ENCODE measurements at places on chromosomes 13 and 19.
A peak's percentile ranks its signal among the peaks of the same experiment; 100 is the strongest.

- DNase-seq, result no peak
Measured at GRCh38 chr13:29472332-29472961, 123.0 kb downstream of the SLC7A1 start.

DNA sequence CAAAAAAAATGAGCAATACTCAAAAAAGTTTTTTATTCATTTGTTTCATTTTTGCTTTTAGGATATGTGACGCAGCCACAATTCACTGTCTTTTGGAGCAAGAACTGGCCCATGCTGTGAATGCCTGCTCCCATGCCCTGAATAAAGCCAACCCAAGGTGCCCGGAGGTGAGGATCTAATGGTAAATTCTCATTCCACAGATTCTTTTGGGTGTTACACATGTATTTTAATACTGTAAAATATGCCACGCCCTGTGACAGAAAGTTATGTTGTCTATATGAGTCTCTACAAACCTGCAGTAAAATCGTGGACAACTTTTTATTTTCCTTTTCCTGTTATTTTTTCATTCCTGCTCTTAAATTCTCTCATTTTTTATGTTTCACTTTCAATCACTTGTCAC, 57.5 kb upstream of the AKAP11 start:
- no peak for DNase-seq

- DNase-seq, result peak; percentile 81
Measured at GRCh38 chr13:33953203-33953602, 135.3 kb downstream of the RFC3 start.

DNA sequence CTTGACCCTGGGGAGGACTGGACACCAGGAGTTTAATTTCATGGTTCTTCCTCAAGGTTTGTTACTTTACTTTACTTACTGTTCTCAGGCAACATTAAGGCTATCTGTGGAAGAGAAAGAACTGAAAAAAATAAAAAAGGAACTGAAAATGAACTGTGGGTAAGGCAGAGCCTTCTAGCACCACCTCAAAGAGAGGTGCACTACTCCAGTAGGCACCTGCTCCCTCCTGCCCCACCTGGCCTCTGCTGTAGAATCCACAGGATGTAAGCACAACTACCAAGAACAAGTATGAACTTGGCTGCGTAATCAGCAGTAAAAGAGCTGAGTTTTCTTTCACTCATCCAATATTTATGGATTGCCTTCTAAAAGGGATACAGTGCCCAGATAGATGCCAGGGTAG, 12.2 kb downstream of the ZNF112 start:
- DNase-seq, result no peak

DNA sequence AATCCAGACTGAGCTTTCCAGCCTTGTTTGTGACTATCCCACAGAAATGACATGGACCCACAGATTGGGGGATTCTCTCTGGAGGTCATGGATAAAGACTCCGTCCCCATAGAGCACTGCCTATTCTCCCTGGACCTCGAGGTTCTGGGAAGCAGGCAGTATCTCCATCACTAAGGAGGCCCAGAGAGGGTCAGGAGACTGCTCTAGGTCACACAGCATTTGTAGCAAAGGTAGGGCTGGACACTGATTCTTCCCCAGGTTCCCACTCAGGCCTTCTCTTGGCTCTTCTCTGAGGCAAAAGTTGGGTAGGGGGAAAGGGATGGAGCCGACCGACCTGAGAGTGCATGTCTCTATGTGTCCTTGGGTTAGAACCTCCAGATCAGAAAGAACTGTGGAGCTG, 80.9 kb downstream of the PTPRS start:
- no peak for DNase-seq

GRCh38 chr13:32838945-32839344, 177.3 kb upstream of the KL start:
- DNase-seq, result no peak

DNA sequence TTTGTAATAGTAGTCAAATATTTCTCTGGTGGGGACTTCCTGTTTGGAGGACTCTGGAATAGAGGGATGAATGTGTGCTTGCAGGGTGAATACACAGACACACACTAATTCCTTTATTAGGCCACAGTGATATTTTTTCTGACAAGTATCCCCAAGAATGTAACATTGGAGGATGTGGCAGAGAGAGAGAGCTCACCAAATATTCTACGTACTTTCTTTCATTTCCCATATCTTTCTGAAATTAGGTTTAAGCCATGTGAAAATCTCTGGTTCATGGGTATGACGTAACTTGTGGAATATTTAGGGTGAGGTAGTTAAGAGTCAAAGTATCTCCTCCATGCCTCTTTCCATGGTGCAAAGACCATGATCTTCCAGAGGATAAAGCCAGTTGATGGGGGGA, 463.4 kb downstream of the DIAPH3 start:
- no peak for DNase-seq

DNA sequence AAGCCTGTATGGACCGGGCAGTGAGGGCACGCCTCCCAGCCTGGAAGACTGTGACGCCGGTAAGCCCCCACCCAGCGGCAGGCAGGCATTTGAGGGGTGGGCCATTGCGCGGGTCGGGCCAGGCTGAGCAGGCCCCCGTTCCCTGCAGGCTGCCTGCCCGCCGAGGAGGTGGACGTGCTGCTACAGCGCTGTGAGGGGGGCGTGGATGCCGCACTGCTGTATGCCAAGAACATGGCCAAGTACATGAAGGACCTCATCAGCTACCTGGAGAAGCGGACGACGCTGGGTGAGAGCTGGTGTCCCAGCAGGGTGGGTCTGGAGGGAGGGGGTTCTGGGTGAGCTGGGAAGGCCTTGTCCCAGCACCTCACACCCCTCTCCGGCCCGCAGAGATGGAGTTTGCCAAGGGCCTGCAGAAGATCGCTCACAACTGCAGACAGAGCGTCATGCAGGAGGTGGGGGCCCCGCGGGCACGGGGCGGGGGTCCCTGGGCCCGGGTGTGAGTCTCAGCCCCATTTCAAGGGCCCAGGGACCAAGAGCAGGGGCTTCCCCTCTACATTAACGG, 7.1 kb downstream of the ARHGAP45 start:
- no peak for DNase-seq

DNA sequence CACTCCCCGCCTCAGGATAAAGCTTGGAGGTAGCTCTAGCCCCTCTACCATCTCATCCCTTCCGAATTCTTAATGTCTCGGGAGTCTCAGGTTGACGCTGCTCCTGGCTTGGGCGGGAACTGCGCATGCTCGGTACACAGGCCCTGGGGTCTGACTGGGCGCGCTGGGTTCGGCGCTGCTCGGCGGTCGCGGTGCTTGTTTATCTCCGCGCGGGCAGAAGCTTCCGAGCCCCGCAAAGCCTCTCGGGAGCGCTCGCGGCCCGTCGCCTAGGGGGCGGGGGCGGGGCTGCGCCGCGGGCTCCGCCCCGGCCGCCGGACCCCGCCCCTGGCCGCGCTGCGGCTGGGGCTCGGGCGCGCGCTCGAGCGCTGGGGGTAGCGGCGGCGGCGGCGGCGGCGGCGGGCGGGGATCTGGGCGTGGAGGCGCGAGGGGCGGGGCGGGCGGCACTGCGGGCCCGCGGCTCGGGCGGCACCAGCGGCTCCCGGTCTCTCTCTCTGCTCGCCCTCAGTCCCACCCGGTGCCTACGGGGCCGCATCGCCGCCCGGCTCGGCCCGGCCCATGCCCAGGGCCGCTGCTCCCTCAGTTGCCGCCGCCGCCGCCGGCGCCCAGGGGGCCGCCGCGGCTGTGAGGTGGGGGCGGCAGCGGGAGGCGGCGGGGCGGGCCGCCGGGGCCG, at the start of gene RAP2A:
Gene RAP2A (plus strand): TSS at position 443 of the 670 bp plus-strand sequence. CDS start 302 bp downstream, outside the sequence.
- peak; percentile 62 for DNase-seq

GRCh38 chr13:51838240-51838846, 6.6 kb downstream of the TMEM272 start:
- peak; percentile 46 for DNase-seq

DNA sequence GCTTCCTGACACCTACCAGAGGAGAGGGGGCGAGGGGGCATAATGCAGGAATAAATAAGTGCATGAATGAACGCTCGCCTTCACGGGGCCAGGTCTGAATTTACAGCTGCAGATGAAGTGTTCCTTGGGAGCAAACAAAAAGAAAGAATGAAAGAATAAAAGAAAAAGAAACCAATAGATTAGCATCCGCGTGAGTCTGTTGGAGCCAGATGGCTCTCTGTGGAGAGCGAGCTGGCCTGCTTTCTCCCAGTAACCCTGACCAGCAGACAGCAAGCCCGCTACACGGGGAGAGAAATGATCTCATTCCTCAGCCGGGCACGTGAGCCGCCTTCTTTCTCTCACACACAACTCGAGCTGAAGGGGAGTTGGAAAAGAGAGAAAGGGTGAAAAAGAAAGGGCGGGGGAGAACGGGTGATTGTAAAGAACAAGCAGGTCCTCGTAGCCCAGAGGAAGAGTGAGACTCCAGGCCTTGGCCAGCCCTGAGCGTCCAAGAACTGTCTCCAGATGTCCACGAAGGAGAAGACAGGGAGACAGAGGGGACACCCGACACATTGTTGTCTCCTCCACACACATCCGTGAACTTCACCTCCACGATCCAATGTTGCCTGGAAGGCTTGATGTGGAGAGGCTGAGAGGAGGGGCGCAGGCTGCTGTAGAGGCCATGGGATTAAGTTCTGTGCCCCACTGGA, 81.4 kb downstream of the RNASEH2B start:
- DNase-seq, result peak; percentile 21

DNA sequence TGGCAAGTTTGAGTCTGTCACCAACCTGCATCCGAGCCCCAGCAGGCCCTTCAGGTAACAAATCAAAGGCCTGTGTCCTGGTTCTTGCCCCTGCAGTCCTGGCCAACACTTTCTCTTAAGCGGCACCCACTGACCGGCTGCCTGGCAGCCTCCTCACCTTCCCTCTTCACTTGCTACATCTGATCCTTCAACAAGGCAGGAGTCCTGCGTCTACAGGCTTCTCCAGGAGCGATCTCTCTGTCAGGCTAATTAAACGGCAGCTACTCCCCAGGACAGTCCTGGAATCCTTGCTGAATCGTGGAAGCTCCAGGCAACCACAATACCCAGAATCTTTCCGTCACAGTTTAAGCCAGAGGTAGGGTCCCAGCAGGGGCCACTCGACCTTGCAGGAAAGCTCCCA, 41.1 kb upstream of the GAS6 start:
- no peak for DNase-seq

- no peak for DNase-seq
Measured at GRCh38 chr13:79112016-79112415, 294.0 kb downstream of the RBM26 start.

DNA sequence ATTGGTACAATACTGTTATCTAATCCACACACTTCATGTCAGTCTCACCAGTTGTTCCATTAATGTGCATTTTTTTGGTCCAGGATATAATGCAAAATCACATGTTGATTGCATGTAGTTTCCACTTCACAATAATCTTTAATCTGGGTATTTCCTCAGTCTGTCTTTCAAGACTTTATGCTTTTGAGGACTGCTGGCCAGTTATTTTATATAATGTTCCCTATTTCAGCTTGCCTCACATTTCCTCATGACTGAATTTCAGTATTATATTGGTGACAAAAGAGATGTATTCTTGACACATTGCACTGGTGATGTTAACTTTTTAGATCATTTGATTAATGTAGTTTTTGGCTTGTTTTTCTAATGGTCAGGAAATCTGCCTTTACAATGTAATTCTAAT, 368.3 kb downstream of the IRS2 start:
- DNase-seq, result no peak

DNA sequence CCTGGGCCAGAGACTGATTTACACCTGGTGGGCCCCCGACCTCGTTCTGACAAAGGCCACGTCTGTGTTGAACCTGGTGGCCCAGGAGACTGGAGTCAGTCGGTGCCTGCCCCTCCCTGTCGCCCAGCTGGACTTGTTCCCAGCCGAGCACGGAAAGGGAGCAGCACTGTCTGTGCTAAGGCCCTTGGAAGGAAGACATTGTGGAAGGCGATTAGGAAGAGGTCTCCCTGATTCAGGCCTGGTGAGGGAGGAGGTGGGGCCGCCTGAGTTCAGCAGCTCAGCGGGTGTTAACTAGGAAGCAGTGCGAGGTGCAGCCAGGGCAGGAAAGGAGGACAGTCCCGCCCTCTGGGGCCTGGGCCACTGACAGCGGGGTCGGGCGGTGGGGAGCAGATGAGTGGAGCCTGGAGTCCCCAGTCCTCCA, 64.7 kb downstream of the GPR12 start:
- DNase-seq, result no peak

DNA sequence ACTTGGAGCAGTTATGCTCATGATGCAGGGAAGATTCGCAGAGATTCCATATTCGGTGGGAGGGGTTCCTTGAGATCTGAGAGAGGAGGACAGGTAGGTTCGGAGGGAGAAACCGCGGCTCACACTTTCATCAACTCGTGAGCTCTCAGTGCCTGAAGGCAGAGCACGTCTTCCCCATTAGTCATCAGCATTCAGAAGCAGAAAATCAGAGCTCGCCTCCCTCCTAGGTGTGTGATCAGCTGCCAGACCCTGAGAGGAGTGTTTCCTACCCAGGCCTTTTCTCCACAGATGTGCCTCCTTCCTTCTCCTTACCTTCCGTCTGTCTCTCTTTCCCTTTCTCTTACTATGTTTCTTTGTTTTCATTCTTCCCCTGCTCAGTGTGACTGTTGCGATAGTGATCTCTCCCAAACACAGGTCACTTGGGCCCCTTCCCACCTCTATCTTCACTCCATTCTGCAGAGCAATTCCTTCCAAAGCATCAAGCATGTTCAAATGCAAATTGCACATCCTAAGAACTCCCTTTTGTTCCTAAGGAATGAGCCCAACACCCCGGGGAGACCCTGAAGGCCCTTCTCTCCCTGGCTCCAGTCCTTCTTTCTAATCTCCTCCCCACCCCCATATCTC, 389.5 kb downstream of the UQCRFS1 start:
- no peak for DNase-seq

- DNase-seq, result no peak
Measured at GRCh38 chr13:92849381-92849780, 377.2 kb upstream of the GPC6 start.

- DNase-seq, result no peak
Measured at GRCh38 chr19:18408053-18408476, 10.6 kb upstream of the LRRC25 start.

GRCh38 chr13:32669030-32669646, 82.9 kb downstream of the PDS5B start:
- DNase-seq, result peak; percentile 10

GRCh38 chr19:39998501-39998900, 1.6 kb downstream of the ZNF546 start:
- DNase-seq, result no peak

DNA sequence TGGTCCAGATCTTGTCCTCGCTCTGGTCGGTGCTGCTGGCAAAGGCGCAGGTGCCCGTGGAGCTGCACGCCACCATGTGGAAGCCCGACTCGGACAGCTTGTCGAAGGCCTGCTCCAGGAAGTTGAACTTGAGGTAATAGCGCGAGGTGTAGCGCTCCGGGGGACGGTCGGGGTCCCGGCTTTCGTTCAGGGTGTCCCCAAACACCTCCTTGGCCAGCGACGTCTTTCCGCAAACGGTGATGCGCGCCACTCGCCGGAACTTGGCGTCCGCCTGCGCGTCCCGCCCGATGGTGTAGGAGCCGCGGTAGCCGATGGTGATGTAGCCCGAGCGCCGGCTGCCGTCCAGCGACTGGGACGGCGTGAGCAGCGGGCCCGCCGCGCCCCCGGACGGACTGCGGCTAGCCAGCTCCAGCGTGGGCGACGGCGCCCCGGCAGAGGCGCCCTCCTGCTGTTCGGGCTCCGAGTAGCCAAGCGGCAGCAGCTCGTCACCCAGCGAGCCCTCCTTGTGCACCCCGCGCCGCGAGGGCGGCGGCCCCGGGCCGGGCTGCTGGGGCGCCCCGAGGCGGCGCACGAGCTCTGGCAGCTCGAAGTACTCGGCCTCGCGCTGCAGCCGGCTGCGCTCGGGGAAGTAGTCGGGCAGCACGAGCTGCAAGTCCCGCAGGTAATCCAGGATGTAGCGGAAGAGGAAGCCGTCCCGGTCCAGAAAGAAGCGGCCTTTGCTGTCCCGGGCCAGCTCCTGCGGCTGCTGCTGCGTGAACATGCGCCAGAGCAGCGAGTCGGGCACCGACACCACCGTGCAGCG, 801 bp downstream of the KCTD12 start:
- DNase-seq, result no peak

Measured in AG09309 (cell line).